Fibroblast of the aortic adventitia (primary cell): ENCODE measurements at places on chromosomes 5 and 9.

DNA sequence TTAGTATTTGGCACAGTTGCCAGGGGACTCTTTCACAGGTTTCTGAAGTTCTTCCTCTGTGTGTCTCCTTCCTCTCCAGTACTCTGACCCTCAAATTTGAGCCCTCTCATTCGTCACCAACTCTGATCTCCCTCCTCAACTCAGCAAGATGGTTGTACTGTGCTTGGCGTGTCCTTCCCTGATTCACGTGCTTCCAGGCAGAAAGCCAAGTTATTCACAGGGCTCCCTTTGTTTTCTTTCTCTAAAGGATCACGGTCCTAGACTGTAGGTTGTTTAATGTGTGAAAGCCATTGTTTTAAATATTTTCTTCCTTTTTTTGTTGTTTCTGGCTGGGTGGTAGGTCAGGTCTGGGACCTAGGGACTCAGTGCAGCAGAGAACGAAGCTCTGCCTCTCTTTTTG, 142.9 kb downstream of the DMAC1 start:
- DNase-seq = peak; percentile 5

DNA sequence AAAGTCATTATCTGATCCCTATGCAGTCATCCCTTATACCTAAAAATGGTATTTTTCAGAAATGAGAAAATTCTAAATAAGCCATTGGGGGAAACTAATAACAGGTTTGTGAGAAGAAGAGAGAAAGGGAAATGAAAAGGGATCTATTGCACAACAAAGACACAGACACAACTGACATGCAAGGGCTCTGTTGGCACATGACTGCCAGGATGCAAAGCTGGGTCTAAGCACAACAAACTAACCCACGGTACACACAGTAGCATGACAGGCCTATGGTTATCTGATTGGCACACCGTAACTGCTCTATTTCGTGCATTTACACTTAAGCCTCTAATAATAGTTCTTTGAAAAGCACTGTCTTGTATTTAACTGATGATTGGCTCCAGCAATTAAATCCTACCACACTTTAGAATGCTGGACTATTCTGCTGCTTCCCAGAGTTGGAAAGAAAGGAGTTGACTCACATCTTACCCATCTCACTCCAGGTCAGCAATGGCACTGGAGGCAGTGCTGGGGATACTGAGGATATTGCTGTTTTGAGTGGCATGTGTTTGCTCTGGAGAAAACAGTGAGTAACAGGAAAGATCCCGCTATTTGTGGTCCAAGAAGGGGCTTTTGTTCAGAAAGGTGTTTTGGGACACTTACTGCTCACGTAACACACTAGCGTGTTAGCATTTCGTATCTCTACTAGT, 328.3 kb downstream of the GLIS3 start:
- DNase-seq = no peak

DNA sequence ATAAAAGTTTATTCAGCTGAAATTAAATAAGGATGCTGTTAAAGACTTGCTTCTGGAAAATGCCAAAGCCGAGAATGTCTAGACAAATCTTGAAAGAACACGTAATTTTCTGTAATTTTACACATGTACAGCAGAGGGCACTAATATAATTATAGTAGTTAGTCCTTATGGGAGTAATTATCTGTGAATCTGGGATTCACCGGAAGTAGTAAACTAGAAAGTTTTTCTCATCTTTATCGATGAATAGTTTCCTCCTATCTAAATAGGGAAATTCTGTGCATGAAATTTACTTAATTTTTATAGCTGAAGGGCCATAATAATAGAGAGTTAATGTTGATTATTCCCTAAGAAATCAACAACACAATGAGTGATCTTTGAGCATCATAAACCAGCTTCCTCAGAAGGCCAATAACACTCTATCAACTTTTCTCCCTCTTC, 18.4 kb upstream of the CNTLN start:
- DNase-seq = peak; percentile 64

DNA sequence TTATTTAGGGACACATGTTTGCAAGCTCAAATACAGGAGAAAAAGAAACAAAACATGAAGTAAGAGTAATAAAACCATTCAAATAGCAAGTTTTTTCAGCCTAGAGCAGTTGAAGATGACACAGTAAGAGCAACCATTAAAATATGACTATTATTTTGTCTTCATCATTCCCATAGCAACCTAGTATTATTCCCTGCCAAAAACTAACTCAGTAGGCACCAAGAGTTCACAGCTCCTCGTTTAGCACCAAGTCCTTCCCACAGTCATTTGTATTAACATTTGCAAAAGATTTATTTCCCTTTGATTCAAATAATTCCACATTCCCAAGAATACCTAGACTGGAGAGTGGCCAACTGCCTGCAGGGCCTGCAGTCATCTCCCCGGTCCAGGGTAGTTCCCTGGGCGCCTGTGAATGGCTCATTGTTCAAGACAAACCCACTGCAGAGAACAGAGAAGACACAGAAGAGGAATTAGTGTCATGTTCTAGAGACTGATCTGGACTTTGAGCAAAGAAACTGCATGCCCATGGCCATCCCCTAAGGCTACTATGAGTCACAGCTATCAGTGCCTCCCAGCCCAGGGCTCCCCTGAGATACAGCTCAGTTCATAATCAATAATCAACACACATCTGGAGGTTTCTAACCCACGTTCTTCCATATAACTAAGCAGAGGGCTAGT, 139.1 kb upstream of the MAP3K1 start:
- no peak for DNase-seq

GRCh38 chr5:121189342-121190305, 662.1 kb upstream of the FTMT start:
- DNase-seq = peak; percentile 34

DNA sequence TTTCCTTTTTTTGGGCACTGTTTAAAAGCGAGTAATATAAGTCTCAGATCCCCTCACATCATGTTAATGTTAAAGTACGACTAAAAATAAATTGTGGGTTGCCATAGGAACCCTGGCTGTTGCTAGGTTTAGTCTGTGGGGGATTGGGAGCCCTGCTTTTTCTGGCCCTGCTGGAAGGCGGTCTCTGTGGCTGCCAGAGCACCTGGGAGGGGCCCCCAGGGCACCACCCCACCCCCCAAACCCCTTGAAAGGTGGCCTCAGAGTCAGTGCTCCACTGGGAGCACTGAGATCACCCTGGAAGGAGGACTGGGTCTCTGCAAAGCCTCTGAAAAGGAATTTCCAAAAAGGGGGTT, 66.2 kb upstream of the NEURL1B start:
- no peak for DNase-seq

- peak; percentile 36 for DNase-seq
These were observed 218.4 kb downstream of the ADAMTS6 start for GRCh38 chr5:65263321-65263720.

DNA sequence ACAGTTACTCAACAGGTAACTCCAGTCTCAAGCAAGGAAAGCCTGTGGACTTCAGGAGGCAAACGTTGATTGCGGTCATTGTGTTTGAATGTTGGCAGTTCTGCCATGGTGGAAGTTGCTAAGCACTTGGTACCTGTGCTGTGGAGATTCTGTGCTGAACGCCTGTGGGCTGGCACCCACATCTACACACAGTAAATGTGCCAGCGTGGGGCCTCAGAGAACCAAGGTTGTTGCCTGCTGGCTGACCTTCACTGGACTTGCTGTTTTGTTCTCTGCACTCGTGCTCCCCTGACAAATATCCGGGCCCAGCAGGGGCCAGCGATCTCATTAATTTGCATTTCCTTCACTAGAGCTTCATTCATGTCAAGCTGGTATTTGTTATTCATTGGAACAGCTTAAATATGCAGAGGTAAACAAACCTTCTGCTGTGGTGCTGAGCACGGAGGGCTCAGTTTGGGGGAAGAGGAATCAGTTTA, 141.8 kb downstream of the PRKACG start:
- DNase-seq = no peak

GRCh38 chr5:38424148-38425060, 132.0 kb downstream of the LIFR start:
- DNase-seq = no peak

- DNase-seq = peak; percentile 82
These were observed 368 bp downstream of the SH3TC2 start for GRCh38 chr5:149062371-149063016.

DNA sequence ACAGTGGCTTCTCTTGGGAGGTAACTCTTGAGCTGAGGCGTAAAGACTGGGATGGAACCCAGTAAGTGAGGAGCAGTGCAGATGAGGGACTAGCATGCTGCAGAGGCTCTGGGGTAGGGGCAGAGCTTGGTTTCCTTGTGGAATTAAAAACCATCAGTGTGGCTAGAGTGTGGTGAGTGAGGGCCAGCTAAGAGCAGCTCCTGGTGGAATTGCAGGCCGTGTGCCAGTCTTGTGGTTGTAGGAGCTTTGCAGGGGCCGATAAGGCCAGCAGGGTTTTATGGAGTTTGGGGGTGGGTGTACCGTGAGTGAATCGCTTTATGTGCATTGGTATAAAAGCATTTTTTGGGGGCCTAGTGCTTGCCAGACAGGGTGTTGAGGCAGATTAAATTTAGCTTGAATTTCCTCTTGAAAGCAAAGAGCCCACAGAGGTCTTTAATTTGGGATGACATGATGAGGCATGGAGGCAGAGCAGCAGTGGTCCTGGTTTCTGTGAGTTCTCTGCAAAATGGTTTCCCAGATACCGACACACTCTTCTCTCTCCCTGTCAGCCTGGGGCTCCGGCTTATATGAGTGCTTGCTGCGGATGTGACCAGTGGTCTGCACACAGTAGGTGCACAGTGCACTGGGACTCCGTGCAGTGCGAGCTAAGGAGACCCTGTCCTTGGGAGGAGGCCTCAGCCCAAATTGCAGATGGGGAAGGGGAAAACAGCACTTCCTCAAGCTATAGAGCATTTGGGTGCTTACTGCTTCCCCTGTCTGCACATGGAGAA, 176.4 kb upstream of the PITX1 start:
- no peak for DNase-seq

GRCh38 chr5:2298781-2299180, 416.1 kb upstream of the IRX4 start:
- DNase-seq = no peak

GRCh38 chr9:114460513-114461199, 44.6 kb downstream of the WHRN start:
- DNase-seq = no peak

- DNase-seq = peak; percentile 40
These were observed 364.2 kb downstream of the NNT start for GRCh38 chr5:43967165-43967564.

DNA sequence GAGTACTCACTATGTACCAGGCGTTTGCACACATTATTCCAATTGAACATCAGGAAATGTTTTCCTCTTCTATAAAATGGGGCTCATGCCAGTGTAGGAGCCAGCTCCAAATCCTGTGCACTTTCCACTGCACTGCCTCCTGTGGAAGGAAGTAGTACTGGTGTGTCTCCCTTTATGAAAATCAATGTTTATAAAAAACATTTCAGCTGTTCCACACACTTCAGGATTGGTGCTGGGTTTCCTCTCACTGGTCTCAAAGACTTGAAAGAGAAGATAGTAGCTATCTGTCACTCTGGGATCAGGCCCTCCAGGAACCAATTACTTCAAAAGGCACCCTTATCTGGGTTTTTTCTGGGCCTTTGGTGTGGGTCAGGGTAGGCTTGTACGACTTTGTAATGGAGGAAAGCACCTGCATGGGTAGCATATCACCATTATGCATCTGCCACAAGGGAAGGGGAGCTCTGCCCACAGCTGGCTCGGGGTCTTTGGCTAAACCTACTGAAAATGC, 32.5 kb downstream of the RAB14 start:
- DNase-seq = peak; percentile 50

- DNase-seq = peak; percentile 74
These were observed 2.2 kb upstream of the CCDC125 start for GRCh38 chr5:69334793-69335268.

DNA sequence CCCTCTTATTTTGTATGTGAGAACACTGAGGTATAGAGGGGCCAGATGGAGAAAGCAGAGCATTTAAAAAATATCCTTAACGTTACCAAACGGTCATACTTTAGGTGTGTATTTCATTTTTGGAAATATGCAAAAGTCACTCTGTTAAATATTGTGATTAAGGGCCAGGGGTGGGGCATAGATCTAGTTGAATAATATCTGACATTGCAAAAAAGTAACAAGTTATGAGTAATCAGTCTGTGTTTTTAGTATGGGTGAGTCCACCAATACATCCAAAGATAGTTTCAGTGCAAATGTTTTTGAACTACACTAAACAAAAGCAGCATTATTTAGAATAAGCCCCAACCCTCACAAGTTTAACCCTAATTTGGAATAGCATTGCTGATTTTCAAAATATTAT, 45.3 kb upstream of the CCDC112 start:
- peak; percentile 12 for DNase-seq

DNA sequence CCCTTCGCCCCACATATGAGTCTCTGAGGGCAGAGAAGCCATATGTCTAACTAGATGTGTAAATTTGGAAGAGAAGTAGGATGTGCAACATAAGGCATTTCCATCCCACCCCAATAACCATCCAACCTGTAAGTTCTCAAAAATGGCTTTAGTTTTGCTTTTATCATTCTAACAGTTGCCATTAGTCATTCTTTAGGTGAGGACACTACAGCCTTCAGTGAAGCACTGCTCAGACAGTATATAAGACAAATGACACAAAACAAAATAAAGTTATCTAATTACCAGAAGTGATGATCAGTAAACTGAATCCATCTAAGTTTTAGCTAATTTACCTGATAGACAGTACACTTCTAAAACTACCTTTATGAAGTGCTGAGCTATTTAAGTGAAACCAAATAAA, 23.9 kb downstream of the MLLT3 start:
- DNase-seq = no peak

- DNase-seq = no peak
These were observed 1.4 kb downstream of the PHF19 start for GRCh38 chr9:120875643-120875953.

- no peak for DNase-seq
These were observed 82.8 kb downstream of the DAP start for GRCh38 chr5:10678244-10678643.

DNA sequence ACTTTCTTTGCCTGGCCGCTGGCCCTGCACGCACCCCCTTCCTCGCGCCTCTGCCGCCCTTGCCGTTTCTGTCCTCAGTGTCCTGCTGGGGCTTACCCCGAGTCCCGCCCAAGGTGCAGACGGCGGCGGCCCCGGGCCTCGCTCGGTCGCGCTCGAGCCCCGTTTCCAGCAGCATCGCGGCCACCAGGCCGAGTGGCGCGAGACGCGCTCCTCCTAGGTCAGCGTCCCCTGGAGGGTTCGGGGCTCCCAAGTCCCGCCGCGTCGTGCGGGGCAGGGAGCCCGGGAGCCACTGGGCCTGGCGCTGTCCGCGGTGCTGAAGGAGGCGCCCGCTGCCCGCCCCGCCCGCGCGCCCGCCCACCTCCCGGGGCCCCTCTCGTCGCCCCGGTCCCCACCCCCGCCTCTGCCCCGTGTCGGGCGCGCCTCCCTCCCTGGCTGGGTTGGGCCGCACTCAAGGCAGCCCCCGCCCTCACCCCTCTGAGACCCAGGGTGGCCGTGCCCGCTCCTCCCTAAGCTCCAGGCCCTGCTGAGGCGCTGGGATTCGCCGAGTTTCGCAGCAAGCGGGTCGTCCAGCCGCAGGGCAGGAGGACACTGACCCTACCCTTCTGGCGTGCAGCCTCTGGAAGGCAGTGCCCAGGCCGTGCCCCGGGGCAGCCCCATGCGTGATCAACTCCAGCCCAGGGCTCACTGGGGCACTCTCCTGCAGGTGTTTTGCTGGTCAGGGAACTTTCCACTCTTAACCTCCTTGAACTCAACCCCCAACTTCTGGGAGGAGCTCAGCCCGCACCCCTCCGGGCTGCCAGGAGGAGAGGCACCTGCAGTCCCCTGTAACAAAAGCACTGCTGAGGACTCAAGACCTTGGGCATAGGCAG, at the start of gene LHX3:
Gene LHX3 (minus strand): TSS at position 291 of the 869 bp plus-strand sequence. CDS start 116 bp downstream, at position 175.
- no peak for DNase-seq
